Dorsolateral prefrontal cortex (tissue), 122 donors: ENCODE measurements at places on chromosomes 7 and 10.

DNA sequence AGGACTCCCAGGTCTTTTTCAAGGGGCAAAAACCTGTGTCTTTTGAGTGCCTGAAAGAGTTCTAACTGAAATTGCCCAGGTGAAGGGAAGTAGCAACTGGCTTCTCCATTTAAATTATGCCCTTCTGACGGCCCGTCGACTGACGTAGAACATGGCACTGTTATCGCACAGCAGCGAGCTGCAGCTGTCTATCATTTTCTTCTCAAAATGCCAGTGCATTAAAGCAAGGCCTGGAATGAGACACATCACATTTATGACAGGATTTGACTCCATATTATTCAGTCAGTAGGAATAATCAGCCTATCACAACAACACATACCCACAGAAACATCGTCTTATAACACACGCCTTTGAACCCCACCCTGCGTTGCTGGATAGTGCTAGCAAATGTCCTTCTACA, 69.7 kb downstream of the CELF2 start:
- no peak for DNase-seq

- DNase-seq, result peak; percentile 57
Observed at GRCh38 chr10:79022565-79023230, 46.1 kb upstream of the ZMIZ1 start.

- DNase-seq, result no peak
Observed at GRCh38 chr7:111903797-111904196, 302.4 kb downstream of the DOCK4 start.

- DNase-seq, result no peak
Observed at GRCh38 chr10:97724341-97724941, 10.9 kb downstream of the MARVELD1 start.

- DNase-seq, result no peak
Observed at GRCh38 chr10:133202778-133203651, 27.0 kb upstream of the UTF1 start.

GRCh38 chr10:108422286-108422685, 1257.8 kb upstream of the SORCS1 start:
- no peak for DNase-seq

- DNase-seq, result no peak
Observed at GRCh38 chr10:100912013-100912604, 654 bp upstream of the SLF2 start.

- DNase-seq, result no peak
Observed at GRCh38 chr7:132311733-132312132, 264.5 kb downstream of the PLXNA4 start.

- DNase-seq, result no peak
Observed at GRCh38 chr7:101666293-101666692, 37.2 kb upstream of the MYL10 start.

- DNase-seq, result no peak
Observed at GRCh38 chr7:97218767-97219166, 101.3 kb downstream of the SDHAF3 start.

- DNase-seq, result no peak
Observed at GRCh38 chr7:137732168-137732567, 114.6 kb downstream of the DGKI start.
